Activated CD4-positive, alpha-beta memory T cell treated with anti-CD3 and anti-CD28 coated beads, Interleukin-2, amount 10 ng/mL, durations not matched to agents 7 days and 5 days (primary cell): ENCODE measurements at places on chromosomes 2 and 18.

DNA sequence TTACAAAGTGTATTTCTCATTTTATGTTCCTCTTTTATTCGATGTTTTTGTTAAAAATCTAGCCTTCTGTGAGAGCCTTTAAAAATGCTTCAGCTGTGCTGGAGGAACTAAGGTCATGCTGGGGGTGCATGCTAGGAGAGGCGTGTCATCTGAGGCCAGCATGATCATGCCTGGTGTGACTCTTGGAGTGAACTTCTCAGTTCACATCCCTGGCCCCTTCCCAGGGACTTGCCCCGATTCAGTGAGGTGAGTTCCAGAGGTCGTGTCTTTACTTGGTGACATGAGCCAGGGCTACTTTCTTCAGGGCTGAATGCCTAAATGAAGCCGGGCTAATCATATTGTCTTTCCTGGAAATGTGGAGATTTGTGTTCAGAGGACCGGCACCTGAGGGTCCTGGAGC, 264.9 kb downstream of the MREG start:
- no peak for DNase-seq

DNA sequence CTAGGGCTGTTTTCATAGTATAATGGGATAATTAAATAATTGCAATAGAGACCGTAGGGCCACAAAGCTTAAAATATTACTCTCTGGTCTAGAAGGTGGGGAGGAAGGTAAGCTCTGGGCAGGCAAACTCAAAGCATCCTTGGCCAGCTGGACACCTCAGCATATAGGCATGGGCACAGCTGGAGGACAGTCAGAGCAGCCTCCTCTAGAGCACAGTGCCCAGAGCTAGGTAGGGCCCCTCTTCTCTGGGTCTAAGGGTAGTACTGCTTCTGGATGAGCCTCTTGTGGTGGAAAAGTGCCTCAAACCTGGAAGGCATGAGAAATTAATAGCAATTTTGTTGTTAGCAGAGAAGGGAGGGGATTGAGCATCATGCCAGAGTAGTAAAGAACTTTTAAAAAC, 291.3 kb upstream of the FBXO11 start:
- no peak for DNase-seq

DNA sequence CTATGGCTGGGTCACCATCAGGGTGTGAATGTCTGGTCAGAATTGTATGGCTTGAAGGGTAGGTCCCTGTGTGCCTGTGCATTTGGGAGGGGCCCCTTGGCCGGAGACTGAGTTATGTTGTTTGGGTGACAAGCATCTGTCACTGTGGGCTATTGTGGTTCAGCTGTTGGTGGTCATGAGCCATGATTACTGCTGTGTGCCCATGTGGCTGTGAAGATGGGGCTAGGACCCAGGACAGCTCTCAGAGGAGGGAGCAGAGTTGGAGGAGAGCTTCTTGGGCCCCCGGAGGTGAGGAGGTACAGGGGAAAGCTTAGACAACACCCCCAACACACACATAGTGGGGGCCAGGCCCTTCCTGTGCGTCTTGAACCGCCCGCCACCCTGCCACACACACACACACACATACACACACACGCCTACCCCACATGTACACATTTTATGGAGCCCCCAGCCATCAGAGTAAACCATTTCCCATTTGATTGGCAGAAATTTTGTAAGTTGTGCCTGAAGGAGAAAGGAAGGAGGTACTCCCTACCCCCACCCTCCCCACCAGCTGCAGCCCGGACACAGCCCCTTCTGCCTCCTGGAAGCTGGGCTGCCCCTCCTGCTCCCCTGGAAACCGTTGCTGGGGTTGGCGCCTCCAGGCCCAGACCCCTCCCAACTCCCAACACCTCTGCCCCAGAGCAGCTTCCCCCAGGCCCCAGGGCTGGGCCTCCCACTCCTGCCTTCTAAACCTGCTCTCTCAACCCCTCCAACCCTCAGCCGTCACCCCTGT, 2.0 kb downstream of the GAREM2 start:
- DNase-seq, result no peak

- DNase-seq, result no peak
These were observed 7.2 kb upstream of the USP34 start for GRCh38 chr2:61478086-61478485.

DNA sequence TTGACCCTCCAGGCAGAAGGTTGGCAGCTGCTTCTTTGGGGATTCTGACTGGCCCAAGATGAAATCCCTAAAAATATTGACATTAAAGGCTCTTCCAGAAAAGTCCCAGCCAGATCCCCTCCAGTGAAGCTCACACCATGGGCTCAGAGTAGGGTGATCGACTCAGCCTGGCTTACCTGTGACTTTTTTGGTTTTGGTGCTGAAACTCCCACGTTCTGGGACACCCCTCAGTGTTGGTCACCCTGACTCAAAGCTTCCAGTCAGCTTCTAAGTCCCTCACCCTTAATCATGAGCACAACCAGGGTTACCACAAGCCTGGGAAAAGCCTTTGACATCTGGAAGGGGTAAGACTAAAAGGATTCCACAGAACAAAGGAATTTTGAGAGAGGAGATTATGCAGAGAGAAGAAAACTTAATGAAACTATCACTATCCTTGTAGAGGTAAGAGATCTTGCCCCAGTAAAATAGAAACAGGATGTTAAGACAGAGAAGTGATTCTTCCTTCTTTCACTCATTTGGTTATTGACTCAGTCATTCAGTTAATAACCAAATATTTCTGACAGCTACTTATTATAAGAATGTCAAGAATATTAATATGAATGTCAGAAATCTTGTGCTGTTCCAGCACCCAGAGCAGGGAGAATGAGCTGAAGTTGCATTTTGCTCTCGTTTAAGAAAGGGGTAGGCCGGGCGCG, 66.8 kb upstream of the SEC11C start:
- no peak for DNase-seq

DNA sequence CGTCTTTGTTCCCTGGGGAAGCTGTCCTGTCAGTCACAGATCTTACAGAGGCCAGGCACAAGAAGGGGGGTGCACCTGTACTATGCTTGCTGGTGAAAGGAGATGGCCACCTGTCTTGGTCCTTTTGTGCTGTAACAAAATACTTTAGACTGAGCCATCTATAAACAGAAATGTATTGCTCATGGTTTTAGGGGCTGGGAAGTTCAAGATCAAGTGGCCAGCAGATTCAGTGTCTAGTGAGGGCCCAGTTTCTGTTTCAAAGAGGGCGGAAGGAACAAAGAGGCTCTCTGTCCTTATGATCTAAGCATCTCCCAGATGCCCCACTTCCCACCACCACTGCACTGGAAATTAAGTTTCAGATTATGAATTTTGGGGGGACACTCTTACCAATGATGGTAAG, 35.5 kb upstream of the RPL37A start:
- DNase-seq, result no peak
